ENCODE measurements at places on chromosomes 12 and 14. TPM values are rescaled to one million over a fixed set of nuclear protein-coding genes. Genes with fewer than 3 reads are reported as not detected.

Gene ESR2
- total RNA-seq: under 0.01 TPM

Gene SYT1
- 5.8 TPM for total RNA-seq

Gene OTOGL
- 0.28 TPM for total RNA-seq

Gene NKX2-8
- total RNA-seq: not detected

Gene ACOT4
- total RNA-seq: 1.4 TPM

Gene C12orf42
- not detected for total RNA-seq

Gene PLEKHG3
- total RNA-seq: 5.4 TPM

Gene ITGA5
- total RNA-seq: 290 TPM

Gene RD3L
- total RNA-seq: not detected

Gene NKX2-1
- total RNA-seq: not detected

Gene ASB2
- under 0.01 TPM for total RNA-seq

Gene OR6C2
- total RNA-seq: not detected

Gene CD163L1
- total RNA-seq: 3.3 TPM

Gene ACOT2
- total RNA-seq: 30.2 TPM

Gene SAMD15
- total RNA-seq: 2.5 TPM

Gene FGF6
- total RNA-seq: not detected

Gene DCP1B
- total RNA-seq: 7.0 TPM

Gene RNASE7
- total RNA-seq: not detected
